ENCODE measurements at places on chromosomes 7 and 10.

- DNase-seq: no peak
Measured at GRCh38 chr10:103854265-103854685, 1.1 kb downstream of the SH3PXD2A start.

- no peak for DNase-seq
Measured at GRCh38 chr10:119701861-119702260, 24.0 kb upstream of the INPP5F start.

GRCh38 chr10:17904564-17904963, 47.2 kb upstream of the SLC39A12 start:
- no peak for DNase-seq

DNA sequence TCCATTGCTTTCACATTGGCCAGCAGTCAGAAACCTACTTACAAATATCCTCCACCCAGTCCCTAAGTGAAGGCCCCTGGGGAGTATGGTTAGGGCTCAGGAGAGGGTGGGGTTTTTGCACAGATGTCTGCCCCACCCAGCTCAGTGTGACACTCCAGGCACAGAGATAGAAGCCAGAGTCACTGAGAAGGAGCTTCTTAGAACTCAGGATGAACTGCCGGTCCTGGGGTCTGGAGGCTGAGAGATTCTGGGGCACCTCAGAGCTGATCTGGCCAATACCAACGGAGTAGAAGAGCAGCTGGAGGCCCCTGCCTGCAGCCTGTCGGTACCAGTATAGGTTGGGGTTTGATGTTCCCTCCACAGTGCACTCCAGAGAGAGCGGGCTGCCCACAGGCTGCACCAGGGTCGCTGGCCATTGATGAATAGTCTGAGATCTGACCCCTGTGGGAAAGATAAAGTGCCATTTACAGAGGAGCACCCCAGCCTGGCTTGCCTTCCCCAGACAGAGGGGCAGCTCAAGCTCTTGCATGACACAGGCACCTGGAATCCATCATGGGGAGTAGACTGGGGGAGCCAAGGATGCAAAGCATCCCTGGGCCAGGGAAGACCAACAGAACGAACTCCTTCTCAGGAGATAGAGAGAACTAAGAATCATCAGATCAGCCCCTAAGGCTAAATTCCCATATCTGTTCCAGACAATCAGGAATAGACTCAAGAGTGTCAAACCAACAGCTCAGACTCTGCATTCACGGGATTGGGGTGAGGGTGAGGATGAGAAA, 41.9 kb downstream of the PRSS2 start:
- no peak for DNase-seq

- no peak for DNase-seq
Measured at GRCh38 chr10:101588879-101589278, 758 bp downstream of the DPCD start.

GRCh38 chr10:103111031-103111917, 81.8 kb downstream of the NT5C2 start:
- DNase-seq: no peak

DNA sequence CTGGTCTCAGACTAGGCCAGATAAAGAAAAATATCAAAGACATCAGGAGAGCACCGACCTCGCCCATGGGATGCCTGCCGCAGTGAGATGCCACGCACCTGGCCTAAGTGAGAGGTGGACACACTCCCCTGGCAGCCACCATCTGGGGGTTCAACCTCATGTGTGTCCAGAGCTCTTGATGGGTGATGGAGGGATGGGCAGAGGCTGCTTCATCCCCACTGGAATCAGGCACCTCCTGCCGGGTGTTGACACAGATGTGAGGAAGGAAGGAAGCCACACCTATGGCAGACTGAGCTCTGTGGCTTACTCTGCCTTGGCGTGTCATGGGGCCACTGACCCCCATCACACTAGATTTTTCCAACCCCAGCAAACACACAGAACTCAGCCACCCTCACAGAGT, 11.4 kb downstream of the ZNF488 start:
- no peak for DNase-seq

GRCh38 chr10:118624747-118625146, 29.3 kb upstream of the PRLHR start:
- DNase-seq: no peak

DNA sequence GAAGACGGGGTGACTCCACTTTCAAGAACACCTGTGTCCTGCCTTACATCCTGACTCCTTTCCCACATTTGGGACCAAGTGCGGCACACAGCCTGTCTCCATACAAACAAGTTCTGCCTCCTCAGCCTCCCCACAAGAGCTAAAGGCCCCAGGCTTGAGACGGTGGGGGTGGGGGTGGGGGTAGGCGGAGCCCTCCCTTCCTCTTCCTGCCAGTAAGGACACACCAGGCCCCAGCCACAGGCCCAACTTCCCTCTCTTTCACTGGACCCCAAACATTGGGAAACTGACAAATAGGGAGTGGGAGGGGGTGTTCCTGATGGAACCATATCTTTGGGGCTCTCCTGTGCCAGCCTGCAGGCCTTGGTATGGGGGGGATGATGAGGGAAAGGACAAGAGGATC, 4.6 kb downstream of the CDK5 start:
- DNase-seq: no peak

DNA sequence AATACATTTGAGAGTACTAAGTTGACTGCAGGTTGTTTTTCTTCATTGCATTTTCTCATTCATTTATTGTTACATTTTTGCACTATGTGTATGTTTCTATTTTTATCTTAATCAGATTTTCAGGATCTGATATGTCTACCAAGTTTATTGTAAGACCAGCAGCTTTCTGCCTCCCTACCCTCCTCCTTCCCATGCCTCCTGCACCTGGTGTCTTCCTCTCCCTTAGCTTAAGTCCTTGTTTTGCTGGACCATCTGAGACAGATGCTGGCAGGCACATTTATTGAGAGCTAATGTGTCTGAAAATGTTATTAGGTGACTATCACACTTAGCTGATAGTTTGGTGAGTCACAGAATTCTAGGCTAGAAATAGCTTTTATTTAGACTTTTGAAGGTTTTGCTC, 79.6 kb downstream of the ANLN start:
- DNase-seq: no peak

DNA sequence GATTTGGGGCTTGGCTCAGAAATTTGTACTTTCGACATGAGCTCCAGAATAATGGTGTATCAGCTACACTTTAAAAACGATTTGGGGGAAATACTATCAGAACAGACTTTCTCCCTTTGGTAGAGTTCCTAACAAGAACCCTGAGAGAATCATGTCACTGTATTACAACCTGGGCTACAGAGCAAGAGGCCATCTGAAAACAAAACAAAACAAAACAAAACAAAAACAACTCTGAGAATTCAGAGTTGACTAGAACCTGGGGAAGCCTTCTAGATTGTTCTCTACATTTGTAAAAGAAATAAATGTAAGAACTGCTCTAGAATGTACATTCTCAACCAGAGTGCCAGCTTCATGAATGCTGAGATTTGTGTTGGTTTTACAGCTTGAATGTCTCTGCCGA, 262.6 kb upstream of the SEMA3D start:
- no peak for DNase-seq

- no peak for DNase-seq
Measured at GRCh38 chr7:2624293-2624886, 7.4 kb upstream of the TTYH3 start.

DNA sequence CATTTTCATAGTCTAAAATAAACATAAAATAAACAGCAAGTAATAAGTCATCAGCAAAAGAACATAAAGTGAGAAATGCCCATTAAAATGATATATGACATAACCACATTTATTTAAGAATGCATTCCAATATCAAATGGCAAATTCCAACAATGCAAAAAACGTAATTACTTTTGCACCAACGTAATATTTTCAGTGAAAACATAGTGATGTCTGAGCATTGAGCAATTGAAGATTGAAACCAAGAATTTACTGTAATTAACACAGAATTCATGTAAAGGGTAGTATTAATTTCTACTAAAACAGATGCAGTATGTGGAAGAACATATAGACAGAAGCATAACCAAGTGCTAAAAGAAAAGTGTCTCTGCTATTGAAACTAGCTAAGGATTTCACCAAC, 123.0 kb upstream of the TNS3 start:
- no peak for DNase-seq

- DNase-seq: no peak
Measured at GRCh38 chr10:106900016-106900652, 264.4 kb downstream of the SORCS1 start.

- DNase-seq: no peak
Measured at GRCh38 chr7:54981913-54982312, 36.9 kb upstream of the EGFR start.

DNA sequence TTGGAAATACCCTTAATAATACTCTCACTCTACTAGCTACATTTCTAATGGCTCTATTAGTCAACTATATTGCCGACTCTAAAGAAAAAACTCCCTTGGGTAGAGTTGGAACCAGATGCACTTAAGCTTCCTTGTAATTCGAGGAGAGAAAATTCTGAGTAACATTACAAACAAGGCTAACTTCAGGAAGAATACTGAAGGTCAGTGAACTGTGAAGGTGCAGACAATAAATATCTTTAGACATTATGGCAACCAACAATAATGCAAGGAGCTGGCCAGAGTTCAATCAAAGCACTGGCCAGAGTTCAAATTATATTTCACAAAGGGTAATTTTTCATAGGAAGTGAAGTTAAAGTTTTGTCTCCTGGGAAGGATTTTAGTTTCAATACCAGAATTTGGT, 40.7 kb upstream of the MRLN start:
- DNase-seq: no peak

DNA sequence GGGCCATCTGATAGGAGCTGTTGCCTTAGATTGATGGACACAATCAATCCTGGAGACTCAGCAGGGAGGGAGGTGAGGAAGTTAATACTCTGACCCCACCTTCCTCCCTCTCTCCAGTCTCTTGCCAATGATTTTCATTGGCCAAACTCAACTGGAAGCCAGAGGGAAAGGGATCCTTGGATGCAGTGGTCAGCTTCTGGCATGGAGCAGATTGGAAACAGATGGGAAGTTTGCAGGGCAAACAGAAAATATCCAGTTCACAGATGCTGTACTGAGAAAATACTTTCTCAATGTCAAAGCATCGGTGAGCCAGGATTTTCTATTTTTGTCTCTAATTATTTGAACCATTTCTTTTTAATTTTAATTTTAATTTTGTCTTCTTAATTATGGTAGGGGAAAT, 170.8 kb downstream of the BBS9 start:
- DNase-seq: no peak

All from activated CD4-positive, alpha-beta T cell treated with anti-CD3 and anti-CD28 coated beads, Interleukin-2, Interleukin-6, amounts not matched to agents 100 ng/mL and 50 ng/mL, durations not matched to agents 16 hours and 8 hours (primary cell).